SIG-M5 (cell line): ENCODE measurements at places on chromosomes 5 and 9.

DNA sequence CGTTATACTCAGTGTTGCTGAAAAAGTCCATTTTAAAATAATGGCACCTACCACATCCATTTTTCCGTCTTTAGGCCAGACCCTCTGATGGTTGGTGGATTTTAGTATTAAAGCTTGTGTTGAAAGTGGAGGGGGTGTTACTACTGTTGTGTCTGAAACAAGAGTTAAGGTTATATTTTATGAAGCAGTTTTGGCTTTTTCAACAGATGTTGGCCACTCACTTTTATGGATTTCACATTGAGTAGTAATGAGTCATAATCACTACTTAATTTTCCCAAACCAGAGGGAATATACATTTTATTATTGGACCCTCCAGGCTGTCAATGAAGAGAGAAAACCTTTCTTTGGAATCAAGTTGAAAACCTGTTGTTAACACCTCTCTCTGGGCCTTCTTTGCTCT lies 88.0 kb downstream of the TRIO start:
- DNase-seq, result no peak

DNA sequence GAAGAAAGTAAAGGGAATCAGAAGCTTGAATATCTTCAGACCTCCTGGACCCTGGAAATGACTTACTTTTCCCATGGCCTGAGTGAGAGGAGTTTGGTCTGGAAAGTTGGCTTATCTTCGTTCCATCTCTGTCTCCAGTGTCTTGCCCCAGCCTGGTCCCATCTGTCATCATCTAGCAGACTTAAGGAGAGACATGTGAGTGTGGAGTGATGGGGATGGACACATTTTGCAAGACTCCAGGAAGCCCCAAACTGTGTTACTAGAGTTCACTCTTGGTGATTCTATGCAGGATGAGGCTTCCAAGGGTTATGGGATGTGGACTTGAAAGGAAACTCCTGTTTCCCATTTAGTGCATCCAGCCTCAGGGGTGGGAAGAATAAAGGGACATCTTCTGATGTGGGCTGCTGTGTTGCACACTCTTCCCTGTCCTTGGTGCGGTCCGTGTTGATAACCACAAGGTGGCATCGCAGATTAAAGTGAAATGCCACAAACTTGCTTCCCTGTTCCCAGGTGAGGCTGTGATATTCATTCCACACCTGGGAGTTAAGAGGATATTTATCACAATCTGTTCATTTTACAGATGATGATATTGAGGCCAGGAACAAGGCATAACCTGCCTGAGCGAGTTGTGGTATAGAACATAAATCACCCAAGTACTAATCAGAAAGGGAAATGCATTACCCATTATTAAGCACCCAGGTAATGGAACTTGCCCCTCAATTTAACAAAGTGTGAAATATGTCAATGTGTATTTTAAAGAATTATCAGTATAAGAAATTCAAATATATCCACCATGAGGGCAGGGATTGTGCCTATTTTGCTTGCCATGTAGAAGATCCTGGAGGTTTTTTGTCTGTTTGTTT lies 269.9 kb upstream of the PAPPA start:
- no peak for DNase-seq

DNA sequence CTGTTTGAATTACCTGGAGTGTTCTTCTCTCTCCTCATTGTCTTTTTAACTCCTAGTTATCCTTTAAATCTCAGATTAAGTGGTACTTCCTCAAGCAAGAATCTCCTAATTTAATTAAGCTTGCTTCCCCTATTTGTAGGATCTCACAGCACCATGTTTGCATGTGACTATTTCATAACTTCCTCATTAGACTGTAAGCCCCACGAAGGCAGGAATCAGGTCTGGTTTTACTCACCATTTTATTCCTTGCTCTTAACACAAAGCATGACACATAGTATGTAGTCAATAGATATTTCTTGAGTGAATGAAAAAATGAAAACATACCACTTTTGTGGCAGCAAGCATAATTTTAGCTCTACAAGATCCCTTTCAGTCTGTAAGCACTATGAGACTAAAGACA lies 1.3 kb upstream of the ERMP1 start:
- DNase-seq, result no peak

- DNase-seq, result no peak
Observed at GRCh38 chr9:130861372-130862180, 26.5 kb downstream of the ABL1 start.

- DNase-seq, result no peak
Observed at GRCh38 chr5:149412783-149413476, 33.8 kb upstream of the IL17B start.
